Panc1 (cell line): ENCODE measurements at places on chromosomes 6 and 20. TPM values are rescaled to one million over a fixed set of nuclear protein-coding genes. Genes with fewer than 3 reads are reported as not detected.

Gene HLA-DQB2
- total RNA-seq, result not detected

Gene LEMD2
- 89.8 TPM for total RNA-seq

Gene LST1
- total RNA-seq, result not detected

Gene TSBP1
- total RNA-seq, result not detected

Gene NRSN1
- total RNA-seq, result not detected

Gene SIRPB1
- total RNA-seq, result 0.72 TPM

Gene GJA10
- not detected for total RNA-seq

Gene CDK19
- 48.4 TPM for total RNA-seq

Gene FAM209B
- not detected for total RNA-seq

Gene TRIM31
- not detected for total RNA-seq

Gene HLA-DQA1
- 0.39 TPM for total RNA-seq

Gene ARMH2
- not detected for total RNA-seq

Gene XKR7
- total RNA-seq, result 6.2 TPM

Gene FAM162B
- total RNA-seq, result not detected

Gene AHCY
- 171 TPM for total RNA-seq

Gene LHFPL5
- total RNA-seq, result not detected

Gene SMPDL3A
- total RNA-seq, result 1.8 TPM

Gene FYN
- 4.2 TPM for total RNA-seq

Gene RAET1G
- total RNA-seq, result 1.2 TPM

Gene FAM83B
- not detected for total RNA-seq

Gene SLC17A1
- total RNA-seq, result not detected

Gene LSM14B
- 52.2 TPM for total RNA-seq

Gene PAX1
- total RNA-seq, result not detected

Gene RPS6KA2
- total RNA-seq, result 4.1 TPM

Gene WFDC10B
- not detected for total RNA-seq

Gene DLL1
- total RNA-seq, result 2.4 TPM

Gene IL17F
- not detected for total RNA-seq

Gene TLDC2
- not detected for total RNA-seq

Gene KIAA0408
- total RNA-seq, result 0.90 TPM

Gene IP6K3
- total RNA-seq, result not detected

Gene LY6G6D
- total RNA-seq, result not detected

Gene ZSCAN23
- total RNA-seq, result 1.6 TPM

Gene TFEB
- total RNA-seq, result 13.3 TPM

Gene HLA-DOA
- total RNA-seq, result 0.08 TPM

Gene TRIM10
- not detected for total RNA-seq

Gene SNAI1
- total RNA-seq, result 8.8 TPM

Gene ITPA
- total RNA-seq, result 107 TPM

Gene SLC22A7
- total RNA-seq, result not detected

Gene RANBP9
- total RNA-seq, result 44.5 TPM

Gene CENPW
- total RNA-seq, result 62.1 TPM

Gene LRRC73
- total RNA-seq, result 2.9 TPM

Gene ARFGEF3
- total RNA-seq, result 1.5 TPM

Gene CDH22
- total RNA-seq, result not detected

Gene SLC35A1
- total RNA-seq, result 14.9 TPM

Gene VGLL2
- not detected for total RNA-seq

Gene ZBTB12
- 9.4 TPM for total RNA-seq

Gene PTGIS
- total RNA-seq, result 4.4 TPM

Gene BIRC7
- 9.0 TPM for total RNA-seq

Gene ANKEF1
- total RNA-seq, result 6.3 TPM

Gene TRIM15
- 0.13 TPM for total RNA-seq

Gene KCNB1
- 11.1 TPM for total RNA-seq

Gene PROKR2
- total RNA-seq, result not detected
